ENCODE measurements at places on chromosomes 3 and 15.
A peak's percentile ranks its signal among the peaks of the same experiment; 100 is the strongest.

GRCh38 chr3:4596612-4597011 is 103.5 kb downstream of the ITPR1 start:
- DNase-seq: no peak

- DNase-seq: no peak
Observed at GRCh38 chr15:39939487-39940452, 5.9 kb downstream of the EIF2AK4 start.

DNA sequence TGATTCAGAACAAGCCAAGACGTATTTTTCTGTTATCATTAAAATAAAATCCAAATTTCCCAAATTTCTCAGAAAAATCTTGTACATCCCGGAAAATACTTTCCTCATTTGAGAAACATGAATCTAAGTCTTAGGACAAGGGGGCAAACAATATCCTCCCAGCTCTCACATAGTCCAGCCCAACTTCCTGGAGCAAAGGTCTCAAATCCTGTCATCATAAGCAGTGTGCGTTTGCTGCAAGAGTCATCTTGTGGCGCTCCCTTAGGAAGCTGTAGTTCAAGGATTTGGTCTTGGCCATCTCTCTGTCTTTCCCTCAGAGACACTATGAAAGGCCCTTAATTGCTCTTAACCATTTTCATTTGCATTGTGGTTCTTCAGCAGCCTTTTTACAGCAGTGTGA is 57.5 kb upstream of the GSK3B start:
- no peak for DNase-seq

GRCh38 chr3:180881065-180881801 is 31.2 kb upstream of the FXR1 start:
- DNase-seq: no peak

- DNase-seq: no peak
Observed at GRCh38 chr15:85302271-85302670, 78.1 kb upstream of the AKAP13 start.

DNA sequence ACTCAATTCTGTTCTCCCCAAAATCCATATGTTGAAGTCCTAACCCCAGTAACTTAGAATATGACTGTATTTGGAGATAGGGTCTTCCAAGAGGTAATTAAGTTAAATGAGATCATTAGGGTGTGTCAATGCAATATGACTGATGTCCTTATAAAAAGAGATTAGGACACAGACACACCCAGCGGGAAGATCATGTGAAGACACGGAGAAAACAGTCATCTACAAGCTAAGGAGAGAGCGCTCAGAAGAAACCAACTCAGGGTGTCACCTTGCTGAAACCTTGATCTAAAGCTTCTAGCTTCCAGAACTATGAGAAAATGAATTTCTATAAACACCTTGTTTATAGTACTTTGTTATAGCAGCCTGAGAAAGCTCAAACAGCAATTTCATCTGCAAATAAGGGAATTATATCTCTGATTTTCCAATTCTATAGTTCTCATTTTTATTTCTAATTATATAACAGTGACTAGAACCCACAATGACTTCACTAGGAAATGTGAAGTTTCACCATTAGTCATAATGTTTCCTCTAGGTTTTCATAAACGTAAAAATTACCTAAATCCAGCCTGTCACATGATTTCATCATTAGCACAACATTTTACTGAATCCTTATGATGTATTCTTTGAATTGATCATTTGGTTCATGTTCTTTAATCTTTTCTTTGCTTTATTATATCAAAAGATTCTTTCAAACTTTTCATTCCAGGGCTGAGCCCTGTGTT is 459.1 kb upstream of the MDFIC2 start:
- DNase-seq: no peak

- peak; percentile 97 for DNase-seq
Observed at GRCh38 chr3:171028025-171028778, 1.7 kb upstream of the SLC2A2 start.

GRCh38 chr3:151330899-151331298 is 1.6 kb upstream of the P2RY13 start:
- peak; percentile 45 for DNase-seq

DNA sequence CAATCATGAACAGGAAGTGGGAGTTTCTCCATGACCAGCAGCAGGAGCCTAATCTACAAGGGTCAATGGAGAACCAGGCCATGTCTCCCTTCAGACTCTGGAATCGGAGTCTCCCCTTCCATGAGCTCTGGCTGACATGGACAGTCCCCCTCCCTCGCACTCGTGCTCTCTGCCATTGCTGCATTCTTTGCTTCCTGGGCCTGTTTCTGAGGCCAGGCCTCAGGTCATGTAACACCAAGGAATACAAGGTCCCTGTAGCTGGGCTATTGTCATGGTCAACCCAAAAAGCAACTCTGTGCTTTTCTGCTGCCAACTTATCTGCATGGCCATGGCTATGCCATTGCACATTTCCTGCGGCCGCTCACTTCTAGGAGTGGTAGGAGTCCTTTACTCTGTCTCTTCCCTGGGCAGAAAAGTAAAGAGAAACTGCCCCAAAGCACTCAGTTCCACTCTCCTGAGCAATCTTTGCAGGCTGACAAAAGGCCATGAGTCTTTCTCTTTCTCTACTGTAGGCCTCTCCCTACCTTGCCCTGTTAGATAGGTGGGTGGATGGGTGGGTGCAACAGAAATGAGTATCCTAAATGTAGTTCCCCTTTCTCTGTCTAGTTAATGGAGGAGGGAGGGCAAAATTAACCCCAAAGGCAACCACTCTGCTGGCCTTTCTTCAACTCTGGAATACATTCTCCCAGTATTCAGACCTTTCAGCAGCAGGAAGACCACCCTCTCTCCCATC is 40.8 kb upstream of the PROK2 start:
- DNase-seq: no peak

- no peak for DNase-seq
Observed at GRCh38 chr3:159951540-159951939, 37.1 kb upstream of the IL12A start.

DNA sequence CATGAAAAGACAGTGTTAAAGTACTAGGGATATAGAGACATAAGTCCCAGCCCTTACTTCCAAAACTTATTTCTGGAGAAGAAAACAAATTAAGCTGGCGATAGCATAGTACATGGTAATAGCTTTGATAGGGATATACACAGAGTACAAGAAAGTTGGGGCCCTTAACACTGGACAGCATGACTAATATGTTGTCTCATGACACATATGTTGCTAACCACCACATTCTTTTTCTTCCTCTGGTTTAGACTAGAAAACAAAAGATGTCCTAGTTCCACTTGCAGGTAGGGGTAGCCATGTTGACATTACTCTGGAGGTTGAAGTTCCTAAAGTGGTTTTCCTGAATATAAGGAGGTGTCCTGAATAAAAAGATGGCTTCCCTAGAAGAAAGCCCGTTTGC is 75.3 kb downstream of the RFX7 start:
- DNase-seq: peak; percentile 36

DNA sequence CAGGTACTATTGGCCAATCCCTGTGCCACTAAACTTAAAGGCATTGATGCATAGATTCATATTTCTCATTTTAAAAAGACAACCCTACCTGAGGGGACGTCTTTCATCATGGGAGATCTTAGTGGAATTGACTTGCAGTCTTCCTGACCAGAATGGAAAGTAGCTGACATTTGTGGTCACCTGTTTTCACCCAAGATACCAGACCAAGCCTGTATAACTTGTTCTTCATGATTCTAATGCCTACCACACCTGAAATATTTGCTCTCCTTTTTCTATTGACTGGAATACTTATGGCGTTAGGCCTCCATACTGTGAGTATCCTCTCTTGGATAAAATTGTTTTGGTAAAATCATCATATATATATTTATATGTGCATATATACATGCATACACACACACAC is 54.7 kb upstream of the XCR1 start:
- DNase-seq: no peak

DNA sequence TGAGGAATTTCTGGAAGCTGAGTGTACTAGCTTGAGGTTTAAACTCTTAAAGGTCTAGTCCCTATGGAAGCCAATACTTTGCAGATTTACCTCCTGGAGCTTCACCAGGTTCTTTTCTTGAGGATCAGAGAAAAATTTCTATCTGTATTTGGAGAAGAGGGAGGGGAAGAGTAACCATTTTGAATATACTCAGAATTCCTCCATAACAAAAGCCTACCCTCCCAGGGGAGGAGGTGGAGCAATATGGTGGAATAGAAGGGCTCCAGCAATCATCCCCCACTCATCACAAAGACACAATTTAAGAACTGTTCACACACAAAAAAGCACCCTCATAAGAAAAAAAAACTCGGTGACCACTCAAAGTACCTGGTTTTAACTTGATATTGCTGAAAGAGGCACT is 36.0 kb upstream of the PEX5L start:
- DNase-seq: no peak

DNA sequence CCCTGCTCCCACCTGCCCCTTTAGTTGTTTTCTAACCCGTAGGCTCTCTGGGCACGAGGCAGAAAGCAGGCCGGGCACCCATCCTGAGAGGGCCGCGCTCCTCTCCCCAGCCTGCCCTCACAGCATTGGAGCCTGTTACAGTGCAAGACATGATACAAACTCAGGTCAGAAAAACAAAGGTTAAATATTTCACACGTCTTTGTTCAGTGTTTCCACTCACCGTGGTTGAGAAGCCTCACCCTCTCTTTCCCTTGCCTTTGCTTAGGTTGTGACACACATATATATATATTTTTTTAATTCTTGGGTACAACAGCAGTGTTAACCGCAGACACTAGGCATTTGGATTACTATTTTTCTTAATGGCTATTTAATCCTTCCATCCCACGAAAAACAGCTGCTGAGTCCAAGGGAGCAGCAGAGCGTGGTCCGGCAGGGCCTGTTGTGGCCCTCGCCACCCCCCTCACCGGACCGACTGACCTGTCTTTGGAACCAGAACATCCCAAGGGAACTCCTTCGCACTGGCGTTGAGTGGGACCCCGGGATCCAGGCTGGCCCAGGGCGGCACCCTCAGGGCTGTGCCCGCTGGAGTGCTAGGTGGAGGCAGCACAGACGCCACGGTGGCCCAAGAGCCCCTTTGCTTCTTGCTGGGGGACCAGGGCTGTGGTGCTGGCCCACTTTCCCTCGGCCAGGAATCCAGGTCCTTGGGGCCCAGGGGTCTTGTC is 48.5 kb downstream of the PGPEP1L start:
- DNase-seq: no peak

GRCh38 chr15:51782357-51782896 is 31.0 kb downstream of the TMOD2 start:
- DNase-seq: peak; percentile 25

- no peak for DNase-seq
Observed at GRCh38 chr3:133474817-133475216, 75.0 kb downstream of the BFSP2 start.
